ENCODE measurements at places on chromosomes 1 and 21.

DNA sequence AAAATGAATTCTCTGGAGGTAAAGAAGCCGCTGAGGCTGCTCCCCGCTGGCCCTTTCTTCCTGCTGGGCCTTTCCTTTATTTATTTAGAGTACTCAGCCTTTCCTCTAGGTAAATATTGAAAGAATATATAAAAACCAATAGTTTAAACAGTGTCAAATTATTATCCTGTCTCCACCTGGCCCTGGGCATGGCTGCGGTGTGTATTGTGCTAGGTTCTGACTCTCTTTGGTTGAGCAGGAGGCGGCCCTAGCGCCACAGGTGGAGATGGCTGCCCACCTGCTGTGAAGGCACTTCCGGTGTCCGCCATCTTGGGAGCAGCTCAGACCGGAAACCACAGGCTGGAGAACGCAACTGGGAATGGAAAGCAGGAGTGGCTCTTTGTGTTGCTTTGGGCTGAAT is 29.0 kb upstream of the CLDN14 start:
- no peak for DNase-seq

DNA sequence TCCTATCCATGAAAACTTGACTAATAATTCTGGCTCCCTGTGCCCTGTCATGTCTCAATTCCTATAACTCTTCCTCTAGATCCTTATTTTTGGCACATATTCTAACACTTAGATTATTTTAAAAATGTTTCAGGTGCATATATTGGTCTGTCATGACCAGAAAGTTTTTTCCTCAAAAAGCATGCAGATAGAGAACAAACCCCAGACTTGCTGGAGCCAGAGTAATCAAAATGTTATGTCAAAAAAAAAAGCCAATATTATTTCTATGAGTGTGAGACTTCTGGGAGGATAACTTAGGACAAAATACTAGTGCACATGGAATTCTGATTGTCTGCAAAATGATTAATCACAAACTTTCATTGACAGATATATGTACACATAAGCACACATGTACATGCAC is 135.1 kb upstream of the MROH9 start:
- no peak for DNase-seq

- peak; percentile 50 for DNase-seq
Observed at GRCh38 chr1:228986093-228986904, 251.0 kb downstream of the RHOU start.

GRCh38 chr1:236273358-236273757 is 8.4 kb downstream of the ERO1B start:
- DNase-seq, result no peak

DNA sequence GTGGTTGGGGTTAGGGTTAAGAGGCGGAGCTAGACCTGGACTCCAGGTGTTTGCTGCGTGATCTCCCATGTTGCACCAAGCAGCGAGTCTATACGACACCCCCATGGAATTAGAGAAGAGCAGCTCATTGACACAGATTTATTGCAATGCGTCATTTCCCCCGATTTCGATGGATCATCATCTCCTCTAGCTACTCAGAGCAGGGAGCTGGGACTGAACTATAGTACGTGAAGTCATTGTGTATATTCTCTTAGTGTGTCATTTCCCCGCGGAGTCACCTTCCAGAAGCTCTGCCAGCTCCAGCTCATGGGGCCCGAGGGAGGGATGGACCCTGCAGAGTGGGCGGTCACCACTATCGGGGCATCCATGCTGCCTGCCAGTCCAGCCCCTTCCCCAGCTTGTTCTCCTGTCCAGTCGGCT is 7.5 kb upstream of the C2CD2 start:
- DNase-seq, result no peak

GRCh38 chr1:226535666-226536065 is 12.9 kb upstream of the STUM start:
- DNase-seq, result no peak

- DNase-seq, result no peak
Observed at GRCh38 chr1:85019994-85020393, 23.1 kb upstream of the MCOLN2 start.

DNA sequence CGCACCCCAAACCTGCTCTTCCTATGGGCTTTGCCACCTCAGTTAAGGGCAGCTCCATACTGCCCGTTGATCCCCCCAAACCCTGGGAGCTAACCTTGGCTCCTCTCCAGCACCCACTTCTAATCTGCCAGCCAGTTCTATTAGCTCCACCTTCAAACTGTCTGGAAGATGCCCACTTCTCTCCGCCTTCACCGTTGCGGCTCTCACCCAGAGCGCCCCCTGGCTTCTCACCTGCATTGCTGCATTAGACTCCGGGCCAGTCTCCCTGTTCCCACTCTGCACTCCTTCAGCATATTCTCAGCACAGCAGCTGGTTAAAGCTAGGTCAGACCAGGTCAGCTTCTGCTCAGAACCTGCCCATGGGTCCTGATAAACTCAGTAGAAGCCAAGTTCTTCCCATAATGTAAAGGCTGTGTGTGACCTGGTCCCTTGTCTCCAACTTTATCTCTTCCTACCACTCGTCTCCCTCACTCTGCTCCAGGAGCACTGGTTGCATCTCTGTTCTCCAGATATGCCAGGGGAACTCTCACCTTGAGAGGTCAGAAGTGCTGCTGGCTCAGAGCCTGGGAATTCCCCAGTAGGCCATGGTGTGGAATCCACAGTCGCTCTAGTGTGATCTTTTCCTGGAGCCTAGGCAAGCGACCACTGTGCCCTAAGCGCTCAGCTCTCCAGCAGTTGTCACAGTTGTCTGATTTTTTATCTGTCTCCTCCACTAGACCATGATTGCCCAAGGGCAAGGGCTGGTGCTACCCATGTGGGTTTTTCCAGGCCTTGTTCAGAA is 150.3 kb downstream of the HMGB4 start:
- no peak for DNase-seq

GRCh38 chr1:116460261-116460660 is 87.2 kb downstream of the ATP1A1 start:
- DNase-seq, result no peak

GRCh38 chr1:9874959-9875635 is 35.0 kb downstream of the CTNNBIP1 start:
- peak; percentile 74 for DNase-seq

DNA sequence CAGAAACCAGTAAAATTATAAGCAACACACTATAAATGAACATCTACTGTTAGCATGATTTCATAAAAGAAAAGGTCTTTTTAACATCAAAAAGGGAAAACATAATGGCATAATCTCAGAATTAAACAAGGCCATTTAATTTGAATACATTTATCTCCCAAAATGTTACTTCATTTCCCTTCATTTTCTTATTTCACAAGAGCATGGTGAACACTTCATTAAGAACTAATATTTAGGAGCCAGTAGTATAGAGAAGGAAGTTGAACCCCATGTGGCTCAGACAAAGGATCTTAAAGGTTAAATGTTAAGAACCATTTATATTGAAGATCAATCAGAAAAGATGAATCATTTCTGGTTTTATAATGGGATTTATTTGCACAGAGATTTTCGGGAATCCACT is 981.7 kb downstream of the TTLL7 start:
- no peak for DNase-seq

DNA sequence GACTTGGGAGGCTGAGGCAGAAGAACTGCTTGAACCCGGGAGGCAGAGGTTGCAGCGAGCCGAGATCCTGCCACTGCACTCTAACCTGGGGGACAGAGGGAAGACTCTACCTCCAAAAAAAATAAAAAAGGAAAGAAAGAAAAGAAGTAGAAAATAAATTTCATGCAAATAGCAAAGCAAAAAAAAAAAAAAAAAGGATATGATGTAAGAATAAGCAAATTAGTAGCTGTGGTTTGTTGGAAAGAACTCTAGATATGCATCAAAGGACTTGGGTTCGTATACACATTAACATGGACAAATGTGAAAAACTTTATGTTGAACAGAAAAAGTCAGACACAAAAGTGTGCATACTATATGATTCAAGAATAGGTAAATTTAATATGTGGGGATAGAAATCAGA is 11.9 kb downstream of the WASF2 start:
- no peak for DNase-seq

- DNase-seq, result peak; percentile 98
Observed at GRCh38 chr1:16613185-16614147, at the start of gene NBPF1. Gene NBPF1 (minus strand): TSS chr1:16613564.

- DNase-seq, result no peak
Observed at GRCh38 chr1:54623216-54624007, at the start of gene FAM151A. Gene FAM151A (minus strand): TSS chr1:54623525. CDS start chr1:54623395, 130 bp downstream.

All from BE2C (cell line).